ENCODE measurements at places on chromosomes 1 and 21.

DNA sequence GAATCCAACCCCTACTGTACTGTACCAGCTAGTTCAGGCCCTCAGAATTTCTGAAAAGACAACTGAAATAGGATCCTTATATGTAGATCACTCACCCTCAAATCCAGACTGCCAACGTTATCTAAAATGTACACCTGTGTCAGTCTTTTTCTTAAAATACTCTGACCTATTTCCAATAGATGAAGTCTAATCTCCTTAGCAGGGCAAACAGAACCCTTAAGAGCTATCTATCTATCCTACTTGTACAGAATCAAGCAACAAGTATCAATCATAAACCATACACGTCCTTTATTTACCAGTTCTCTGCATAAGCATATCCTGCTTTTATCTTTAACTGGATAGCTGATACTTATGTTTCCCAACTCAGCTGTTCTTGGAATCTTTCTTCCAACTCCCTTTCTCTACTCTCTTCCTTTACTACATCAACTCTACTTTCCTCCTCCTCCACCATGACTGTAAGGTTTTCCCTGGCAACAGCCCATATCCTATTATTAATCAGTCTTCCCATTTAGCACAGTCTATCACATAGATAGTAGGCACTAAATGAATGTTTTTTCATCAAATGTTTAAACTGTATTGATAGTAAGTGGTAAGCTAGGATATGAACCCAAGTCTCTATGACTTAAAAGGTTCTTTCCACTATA lies 2.8 kb downstream of the LRIF1 start:
- no peak for DNase-seq

- no peak for DNase-seq
Measured at GRCh38 chr1:154342132-154342531, 16.8 kb downstream of the ATP8B2 start.

GRCh38 chr1:175884369-175884768 lies 141.0 kb upstream of the TNR start:
- no peak for DNase-seq

DNA sequence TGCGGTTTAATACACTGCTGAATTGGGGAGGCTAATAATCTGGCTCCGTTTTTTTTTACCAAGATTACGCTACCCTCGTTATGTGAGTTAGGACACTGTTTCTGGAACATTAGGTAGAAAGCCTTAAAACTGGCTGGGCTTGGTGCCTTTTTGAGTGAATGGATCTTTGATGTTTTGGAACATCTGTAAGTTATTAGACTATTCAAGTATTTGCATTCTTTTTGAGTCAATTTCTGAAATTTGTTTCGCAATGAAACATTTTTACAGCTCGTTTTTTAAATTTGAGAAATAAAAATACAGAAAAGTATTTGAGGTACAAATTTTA lies 106.9 kb downstream of the LTN1 start:
- DNase-seq: no peak

DNA sequence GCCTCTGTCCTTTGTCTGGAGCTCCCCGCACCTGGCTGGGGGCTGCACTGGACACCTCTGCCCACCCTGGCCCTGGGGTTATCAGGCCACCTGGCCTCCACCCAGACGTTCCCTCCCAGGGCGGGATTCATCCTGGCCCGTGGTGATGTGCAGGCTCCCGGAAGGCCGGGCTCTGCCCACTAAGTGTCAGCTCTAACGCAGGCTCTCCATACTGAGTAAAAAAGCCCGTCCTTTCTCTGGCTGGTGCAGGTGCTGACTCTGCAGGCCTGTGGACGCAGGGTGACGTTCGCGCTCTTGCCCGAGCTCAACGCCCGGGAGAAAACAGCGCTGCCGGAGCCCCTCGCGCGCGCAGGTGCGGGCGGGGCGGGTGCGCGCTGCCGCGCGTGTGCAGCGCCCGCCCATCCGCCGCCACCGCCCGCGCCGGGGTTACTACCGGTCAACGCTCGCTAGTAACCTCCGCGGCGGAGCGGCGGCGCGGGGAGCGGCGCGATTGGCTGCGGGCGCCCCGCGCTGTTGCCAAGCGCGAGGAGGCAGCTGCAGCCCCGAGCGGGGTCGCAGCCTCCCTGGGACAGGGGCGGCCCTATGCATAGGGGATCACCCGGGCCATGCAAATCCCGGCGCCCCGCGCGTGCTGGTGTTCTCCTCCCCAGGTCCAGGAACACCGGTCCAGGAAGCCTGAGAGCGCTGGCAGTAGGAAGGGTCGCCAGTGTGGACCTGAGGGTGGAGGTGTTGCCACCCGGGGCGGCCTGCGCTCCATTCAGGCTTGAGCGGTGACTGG lies 15.7 kb downstream of the ABCG1 start:
- DNase-seq: peak; percentile 62

DNA sequence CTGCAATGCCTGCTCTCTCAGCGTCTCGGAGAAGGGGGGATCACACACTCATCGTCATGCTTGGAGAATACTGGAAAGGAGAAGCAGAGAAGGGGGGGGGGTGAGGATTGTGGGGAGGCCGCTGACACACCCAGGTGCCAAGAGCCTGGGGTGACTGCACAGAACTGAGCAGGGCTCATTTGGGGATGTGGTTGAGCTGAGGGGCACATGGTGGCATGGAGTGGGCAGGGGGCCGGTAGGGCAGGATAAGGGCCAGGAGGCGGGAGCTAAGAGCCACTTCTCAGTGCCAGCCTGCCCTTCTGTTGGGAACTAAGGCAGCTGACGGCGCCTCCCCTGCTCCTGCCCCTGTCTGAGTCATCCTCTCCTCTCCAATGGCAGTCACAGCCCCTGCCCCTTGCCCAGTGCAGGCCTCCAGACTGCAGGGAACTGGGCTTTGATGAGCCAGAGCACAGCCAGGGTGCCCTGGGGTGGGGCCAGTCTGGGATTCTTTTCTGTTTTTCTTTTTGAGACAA lies 27.2 kb downstream of the MRPL37 start:
- DNase-seq: no peak

- DNase-seq: no peak
Measured at GRCh38 chr1:54846301-54846700, 40.7 kb downstream of the DHCR24 start.

DNA sequence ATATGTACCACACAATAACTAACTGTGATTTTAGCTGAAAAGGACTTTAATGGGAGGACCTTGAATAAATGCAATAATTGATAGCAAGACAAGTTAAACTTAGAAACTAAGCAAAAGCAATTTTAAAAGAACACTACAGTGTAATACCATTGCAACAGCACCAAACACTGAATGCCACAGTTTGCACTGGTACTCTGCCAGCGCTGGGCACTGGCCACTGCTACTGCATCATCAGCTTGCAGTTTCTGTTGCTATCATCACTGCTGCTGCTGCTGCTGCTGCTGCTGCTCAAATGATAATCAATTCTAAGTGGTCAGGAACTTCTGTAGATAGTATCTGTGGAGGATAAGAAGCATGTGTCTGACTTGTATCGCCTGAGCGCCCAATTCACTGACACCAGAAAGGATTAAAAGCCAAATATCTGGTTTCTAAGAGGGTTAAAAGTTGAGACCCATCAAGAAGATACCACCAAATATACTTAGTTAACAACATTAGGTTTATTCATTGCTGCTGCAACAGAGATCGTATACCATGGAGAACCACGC lies 306.9 kb downstream of the LRRC40 start:
- DNase-seq: no peak

- no peak for DNase-seq
Measured at GRCh38 chr1:70112838-70113237, 92.5 kb downstream of the LRRC40 start.

- DNase-seq: no peak
Measured at GRCh38 chr1:12565966-12566352, 52.1 kb downstream of the DHRS3 start.

GRCh38 chr1:50735443-50735842 lies 224.6 kb downstream of the FAF1 start:
- DNase-seq: no peak

DNA sequence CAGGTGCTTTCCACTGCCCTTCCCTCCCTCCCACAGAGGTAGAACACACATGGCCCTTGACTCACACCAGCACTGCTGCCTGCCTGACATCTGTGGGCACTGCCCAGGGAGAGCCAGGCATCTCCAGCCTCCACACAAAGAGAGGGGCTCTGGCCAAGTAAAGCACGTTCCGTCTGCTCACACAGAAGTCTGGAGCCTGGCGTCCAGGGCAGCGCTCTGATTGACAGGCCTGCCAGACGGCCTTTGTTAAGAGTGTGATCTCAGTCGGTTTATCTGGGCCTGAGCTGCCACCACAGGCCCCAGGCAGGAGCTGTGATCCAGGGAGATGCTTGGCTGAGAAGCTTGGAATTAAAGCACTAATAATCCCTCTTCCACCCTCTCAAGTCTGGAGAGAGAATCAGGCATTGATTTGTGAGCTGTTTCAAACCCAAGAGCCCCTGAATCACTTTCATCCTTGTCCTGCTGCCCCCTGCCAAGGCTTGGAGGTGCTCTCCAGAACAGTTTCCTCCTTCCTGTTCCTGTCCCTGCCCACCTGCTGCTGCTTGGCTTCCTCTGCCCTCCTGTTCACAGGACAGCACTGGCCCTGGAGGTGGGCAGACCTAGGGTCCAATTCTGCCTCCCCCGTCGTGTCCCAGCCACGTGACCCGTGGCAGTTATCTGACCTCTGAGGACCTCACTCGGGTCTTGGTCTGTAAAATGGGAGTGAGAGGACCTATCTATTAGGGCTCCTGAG lies 3.7 kb downstream of the DMRTB1 start:
- no peak for DNase-seq

- no peak for DNase-seq
Measured at GRCh38 chr1:228154021-228154669, 4.4 kb downstream of the GJC2 start.

GRCh38 chr1:225514671-225515081 lies 86.8 kb upstream of the LBR start:
- DNase-seq: no peak

DNA sequence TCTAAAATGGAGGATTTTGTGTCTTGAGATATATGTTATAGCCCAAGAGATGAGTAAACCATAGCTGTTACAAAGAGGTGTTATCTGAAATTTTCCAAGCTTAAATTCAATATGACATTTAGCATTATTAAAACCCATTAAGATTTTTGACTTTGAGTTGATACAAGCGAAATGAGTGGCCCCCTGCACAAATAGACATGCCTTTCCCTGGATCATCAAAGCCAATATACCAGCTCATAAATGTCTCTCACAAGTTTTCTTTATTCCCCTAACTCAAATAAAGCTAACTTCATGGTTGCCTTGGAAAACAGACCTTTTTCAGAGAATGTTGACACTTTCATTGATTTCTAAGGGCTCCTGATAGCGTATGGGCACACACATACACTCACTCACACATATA lies 55.5 kb upstream of the TIAM1 start:
- DNase-seq: no peak

- DNase-seq: no peak
Measured at GRCh38 chr1:41312991-41313645, 48.1 kb upstream of the FOXO6 start.

DNA sequence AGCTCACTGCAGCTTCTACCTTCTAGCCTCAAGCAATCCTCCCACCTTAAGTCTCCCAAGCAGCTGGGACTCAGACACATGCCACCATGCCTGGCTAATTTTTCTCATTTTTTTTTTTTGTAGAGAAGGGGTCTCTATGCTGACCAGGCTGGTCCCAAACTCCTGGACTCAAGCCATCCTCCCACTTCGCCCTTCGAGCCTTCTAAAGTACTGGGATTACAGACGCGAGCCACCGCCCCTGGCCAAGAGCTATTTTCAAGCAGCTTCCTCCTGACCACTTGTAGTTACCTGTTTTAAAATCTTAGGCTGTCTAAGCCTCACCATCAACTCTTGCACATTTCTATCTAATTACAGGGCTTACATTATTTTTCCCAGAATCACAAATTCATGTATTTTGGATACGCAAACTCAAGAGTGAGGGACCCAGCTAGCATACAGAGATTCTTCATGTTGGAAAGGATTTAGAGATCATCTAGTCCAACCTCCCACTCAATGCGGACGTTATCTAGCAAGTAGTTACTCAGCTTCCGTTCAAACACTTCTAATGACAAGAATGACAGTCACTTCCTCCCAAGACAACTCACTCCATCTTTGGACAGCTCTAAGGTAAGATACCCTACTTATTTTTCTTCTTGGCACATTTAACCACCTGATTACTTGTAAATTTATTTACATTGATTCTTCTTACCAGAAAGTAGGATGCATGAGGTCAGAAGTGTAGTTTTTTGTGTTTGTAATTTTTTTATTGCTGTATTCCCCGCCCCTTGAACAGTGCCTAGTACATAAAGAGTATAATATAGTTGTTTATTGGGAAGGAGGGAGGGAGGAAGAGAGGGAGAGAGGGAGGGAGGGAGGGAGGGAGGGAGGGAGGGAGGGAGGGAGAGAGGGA lies 65.4 kb downstream of the LUZP1 start:
- peak; percentile 32 for DNase-seq
